ENCODE measurements at places on chromosomes 5 and 9.

- no peak for DNase-seq
Observed at GRCh38 chr5:11619339-11620024, 284.8 kb downstream of the CTNND2 start.

- peak; percentile 68 for DNase-seq
Observed at GRCh38 chr9:70435948-70436347, 21.5 kb upstream of the KLF9 start.

DNA sequence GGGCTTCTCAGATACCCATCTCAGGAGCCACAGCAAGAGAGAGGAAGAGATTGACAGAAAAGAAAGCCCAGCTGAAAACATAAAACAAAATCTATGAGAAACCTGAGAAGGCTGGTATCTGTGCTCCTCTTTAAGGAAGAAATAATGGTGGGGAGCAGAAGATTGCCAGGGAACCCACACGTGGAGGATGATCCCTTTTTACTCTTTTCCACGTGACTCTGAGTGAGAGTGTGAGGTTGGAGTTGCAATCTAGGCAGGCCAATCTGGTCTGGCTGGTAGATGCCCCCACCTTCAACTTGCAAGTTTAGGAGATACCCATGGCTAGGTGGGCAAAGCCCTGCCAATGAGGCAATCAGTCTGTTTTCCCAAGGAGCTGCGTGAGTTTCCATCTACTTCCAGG is 202.3 kb downstream of the TENT4A start:
- DNase-seq = no peak

- DNase-seq = peak; percentile 98
Observed at GRCh38 chr9:89529243-89530035, 31.5 kb upstream of the SEMA4D start.

GRCh38 chr5:65483546-65484346 is 2.0 kb upstream of the ADAMTS6 start:
- DNase-seq = peak; percentile 64

DNA sequence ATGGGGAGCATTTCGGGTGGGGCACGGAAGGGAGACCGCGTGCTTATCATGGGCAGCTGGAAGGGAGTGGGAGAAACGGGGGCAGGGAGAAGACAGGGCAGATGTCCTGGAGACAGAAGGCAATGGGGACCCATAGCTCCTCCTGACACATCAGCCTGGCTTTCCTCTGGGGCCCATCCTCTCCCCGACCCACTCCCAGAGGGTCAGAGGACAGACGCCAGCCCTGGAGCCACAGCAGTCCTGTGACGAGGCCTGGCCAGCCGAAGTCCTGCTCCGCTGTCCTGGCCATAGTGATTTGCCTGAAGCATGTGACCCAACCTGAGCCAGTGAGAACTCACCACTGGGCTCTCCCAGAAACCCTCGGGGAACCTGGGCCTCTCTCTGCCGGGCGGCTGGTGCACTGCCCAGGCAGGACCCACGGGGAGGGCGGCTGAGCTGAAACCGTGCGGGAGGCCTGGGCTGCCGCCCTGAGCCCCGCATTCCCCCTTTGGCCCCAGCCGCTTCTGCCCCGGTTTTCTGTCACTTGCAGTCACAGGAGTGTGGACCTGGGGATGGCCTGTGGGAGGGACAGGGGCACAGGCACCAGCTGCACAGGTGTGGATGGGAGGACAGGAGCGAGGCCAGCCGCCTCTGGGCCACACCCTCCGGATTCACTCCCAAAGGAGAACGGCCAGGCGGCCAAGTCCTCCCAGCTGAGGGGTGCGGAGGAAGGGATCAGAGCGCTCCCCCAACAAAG is 19.8 kb downstream of the ADAMTS2 start:
- DNase-seq = no peak

DNA sequence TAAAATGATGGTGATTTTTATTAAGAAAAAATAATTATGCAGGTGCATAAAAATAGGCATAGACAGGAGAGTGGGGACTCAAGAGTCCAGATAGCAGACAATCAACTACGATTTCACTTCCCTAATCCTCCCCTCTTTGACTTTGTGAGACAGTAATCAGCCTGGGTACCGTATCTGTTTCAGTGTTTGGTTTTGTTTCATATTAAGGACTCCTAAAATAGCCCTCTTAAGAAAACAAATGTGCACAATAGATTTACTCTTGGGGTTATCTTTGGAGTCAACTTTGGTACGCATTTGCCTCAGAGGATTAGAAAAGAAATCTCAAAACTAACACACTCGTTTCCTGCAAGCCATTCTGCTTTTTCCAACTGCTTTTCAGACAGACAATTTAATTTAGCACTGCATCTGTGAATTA is 96.3 kb downstream of the ZNF608 start:
- DNase-seq = no peak

DNA sequence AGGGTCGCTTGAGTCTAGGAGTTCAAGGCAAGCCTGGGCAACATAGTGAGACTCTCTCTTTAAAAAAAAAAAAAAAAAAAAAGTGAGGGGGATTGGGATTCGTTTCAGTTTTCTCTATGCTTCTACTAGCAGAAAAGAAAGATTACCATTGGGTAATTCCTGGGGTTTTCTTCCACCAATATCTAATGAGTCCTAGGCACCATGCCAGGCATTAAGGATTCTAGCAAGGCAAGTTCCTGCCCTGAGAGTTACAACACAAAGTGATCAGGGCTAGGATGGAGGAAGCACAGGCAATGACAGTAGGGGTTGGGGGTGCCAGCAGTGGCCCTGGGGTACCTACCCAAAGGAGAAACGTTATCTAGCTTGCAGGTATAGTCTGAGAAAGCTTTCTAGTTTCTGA is 90.8 kb downstream of the PCDH1 start:
- DNase-seq = no peak

DNA sequence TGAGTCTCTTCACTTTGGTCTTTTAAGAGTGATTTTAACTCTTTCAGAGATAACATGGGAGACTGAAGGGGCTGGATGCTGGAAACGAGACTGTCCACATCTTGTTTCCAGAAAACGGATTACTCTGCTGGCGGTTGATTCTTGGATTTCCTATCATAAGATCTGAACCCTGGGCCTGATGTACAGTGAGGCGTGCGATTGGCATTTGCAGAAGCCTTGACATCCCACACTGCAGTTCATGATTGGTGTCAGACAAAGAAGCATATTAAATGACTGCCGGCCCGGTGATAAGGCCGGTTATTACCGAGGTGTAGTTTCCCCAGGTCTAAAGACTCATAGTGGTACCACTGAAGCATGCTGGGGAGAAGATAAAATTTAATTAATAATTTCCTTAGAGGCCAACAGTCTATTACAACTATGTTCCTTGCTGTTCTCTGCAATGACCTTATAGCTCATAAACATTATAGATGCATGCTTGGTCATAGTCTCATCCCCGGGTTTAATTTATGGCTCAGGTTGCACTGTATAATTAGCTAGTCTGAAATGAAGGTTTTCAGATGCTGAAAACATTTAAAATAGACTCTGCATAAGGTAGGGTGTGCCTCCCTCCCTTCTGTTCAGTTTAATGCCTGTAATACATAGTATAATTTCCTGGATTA is 99.2 kb downstream of the PPP2R2B start:
- no peak for DNase-seq

DNA sequence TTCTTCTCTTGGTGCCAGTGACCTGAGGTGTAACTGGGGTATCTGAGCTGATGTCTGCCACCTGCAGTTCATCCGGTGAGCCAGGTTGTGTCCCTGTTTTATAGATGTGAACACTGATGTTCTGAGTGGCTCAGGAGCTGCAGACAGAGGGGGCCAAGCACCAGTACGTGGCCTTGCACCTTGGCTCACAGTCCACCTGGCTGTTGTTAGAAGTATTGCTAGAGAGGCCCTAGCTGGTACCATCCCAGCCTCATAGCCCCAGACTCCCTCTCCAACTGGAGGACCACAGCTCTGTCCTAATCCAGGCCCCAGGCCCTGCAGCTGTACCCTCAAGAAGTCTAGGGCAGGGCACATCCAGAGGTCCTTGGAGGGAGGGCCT is 16.2 kb downstream of the PHF2 start:
- DNase-seq = no peak

- DNase-seq = no peak
Observed at GRCh38 chr5:50968356-50969149, 302.1 kb downstream of the PARP8 start.

DNA sequence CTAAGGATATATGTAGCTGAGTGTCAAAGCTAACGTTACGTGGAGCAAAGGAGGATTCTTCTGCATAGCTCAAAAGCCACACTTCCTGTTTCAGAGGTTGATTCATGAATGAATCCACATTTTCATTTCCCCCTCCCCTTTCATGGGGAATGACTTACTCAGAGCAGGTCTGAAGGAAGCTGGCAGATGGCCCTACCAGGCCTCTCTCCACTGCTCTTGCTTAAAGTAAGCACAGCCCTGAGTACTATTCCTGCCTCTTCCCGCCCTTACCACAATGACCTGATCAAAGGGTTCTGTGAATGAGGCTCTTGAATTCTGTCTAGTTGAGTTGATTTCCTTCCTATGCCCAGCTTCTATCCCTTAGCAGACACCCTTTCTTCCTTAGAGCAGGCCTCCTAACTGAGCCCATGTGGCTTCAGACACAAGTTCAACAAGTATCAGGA is 6.3 kb downstream of the IGIP start:
- DNase-seq = peak; percentile 68

GRCh38 chr5:117475919-117476318 is 901.3 kb upstream of the SEMA6A start:
- DNase-seq = no peak
